Smooth muscle cell of the coronary artery (primary cell): ENCODE measurements at places on chromosomes 7 and 10. TPM values are rescaled to one million over a fixed set of nuclear protein-coding genes. Genes with fewer than 3 reads are reported as not detected.

Gene ASAH2
- total RNA-seq: 0.12 and 1.1 TPM in 2 replicates

Gene CRHR2
- total RNA-seq: not detected in 2 replicates

Gene RAPGEF5
- 1.7 and 1.9 TPM in 2 replicates for total RNA-seq

Gene YWHAG
- total RNA-seq: 62.2 and 84.9 TPM in 2 replicates

Gene CPA4
- total RNA-seq: 52.9 and 72.7 TPM in 2 replicates

Gene PAPOLB
- total RNA-seq: 0.08 TPM in 1 of 2 replicates, not detected in the other
